ENCODE measurements at places on chromosomes 3 and 15.

DNA sequence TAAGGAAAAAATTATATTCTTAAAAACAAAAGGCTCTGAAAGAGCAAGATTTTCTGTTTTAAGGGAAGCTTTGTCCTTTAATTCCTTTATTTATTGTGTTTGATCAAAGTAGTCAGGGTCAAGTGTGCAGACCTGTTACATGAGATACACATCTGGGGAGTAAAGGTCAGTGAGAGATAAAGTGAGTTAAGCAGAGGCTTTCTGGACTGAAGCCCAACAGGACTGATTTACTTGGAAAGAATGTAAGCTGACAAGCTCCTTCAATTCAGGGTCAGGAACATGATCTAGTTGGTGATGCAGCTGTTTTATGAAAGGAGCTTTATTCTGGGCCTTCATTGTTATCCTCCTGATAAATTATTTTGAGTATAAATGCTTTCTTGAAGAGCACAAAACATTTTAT is 20.7 kb upstream of the OTOL1 start:
- no peak for DNase-seq

GRCh38 chr3:116000311-116000710 is 377.0 kb downstream of the GAP43 start:
- DNase-seq = no peak

- DNase-seq = no peak
Observed at GRCh38 chr15:40006003-40006402, 33.0 kb downstream of the SRP14 start.

GRCh38 chr3:194982472-194982871 is 288.5 kb downstream of the XXYLT1 start:
- no peak for DNase-seq

- no peak for DNase-seq
Observed at GRCh38 chr3:24339266-24339825, 155.3 kb downstream of the THRB start.

GRCh38 chr15:88256279-88257230 is at the start of gene NTRK3:
Gene NTRK3, minus strand, starts transcription at chr15:88256739. Its CDS starts 586 bp downstream, at chr15:88256153.
- no peak for DNase-seq

DNA sequence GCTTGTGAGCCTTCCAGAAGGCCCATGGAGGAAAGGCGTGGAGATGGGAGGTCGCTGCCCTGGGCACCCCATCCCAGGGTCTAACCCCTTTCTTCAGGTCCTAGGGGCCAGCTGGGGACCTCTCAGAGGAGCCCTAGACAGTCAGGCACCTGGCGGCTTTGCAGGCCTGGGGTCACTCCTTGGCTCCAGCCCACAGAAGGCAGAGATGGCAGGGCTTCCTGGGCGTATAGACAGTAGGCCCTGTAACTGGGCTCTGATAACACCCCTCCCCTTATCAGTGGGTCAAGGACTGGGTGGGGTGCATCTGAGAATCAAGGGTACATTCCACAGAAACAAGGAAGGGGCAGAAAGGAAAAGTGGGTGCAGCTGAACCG is 16.7 kb downstream of the ZDHHC19 start:
- no peak for DNase-seq

DNA sequence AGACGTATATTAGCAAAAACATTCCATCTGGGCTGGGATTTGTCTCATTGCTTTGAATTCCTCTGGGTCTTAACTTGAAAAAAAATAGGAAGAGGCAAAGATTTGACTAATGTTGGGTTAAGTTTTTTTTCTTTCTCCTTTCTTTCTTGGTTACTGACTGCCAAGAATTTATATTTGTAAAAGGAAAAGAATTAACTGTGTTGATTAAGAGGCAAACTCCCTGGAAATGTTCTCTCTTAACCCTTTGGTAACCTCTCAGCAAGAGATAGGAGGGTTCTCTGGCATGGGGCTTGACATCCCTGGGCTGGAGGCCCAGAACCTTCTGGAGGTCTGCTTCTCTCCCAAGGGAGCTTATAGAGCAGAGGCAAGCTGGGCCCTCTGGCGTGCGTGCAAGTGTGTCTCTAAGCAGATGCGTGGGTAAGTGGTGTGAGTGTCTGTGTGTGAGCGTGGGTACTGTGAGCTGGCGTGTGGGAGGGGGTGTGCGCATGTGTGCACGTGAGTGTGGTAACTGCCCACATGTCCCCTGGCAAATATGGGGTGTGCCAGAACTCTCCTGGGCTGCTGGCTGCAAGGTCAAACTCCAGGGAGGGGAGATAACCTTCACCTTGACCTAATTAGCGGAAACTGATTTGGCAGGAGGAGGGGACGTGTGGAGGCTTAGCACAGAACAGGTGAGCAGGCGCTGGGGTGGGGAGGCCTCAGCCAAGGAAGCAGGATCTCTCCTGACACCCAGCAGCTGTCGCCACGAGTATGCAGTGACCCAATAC is 49.4 kb upstream of the MAGEF1 start:
- no peak for DNase-seq

DNA sequence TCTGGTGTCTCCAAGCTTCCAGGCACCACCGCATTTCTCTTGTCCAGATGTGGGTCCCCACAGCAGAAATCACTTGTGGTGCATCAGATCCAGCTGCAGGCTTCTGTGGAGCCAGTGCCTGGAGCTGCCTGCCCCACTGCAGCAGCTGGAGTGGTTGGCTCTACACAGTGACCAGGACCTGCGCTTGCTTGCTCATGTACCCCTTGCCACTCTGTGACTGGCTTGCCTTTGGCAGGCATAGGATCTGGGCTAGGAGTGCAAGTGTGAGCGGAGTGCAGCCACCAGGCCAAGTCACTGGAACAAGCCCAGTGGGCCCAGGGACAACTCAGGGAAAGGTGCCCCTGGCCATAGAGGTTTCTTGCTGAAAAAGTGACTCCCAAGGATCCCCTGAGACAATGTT is 1400.0 kb upstream of the ALCAM start:
- DNase-seq = no peak

Measured in stimulated activated CD4-positive, alpha-beta T cell treated with anti-CD3 and anti-CD28 coated beads, Interleukin-4, amount 100 ng/mL, for 1 hour (primary cell).